ENCODE measurements at places on chromosomes 11 and 22.

DNA sequence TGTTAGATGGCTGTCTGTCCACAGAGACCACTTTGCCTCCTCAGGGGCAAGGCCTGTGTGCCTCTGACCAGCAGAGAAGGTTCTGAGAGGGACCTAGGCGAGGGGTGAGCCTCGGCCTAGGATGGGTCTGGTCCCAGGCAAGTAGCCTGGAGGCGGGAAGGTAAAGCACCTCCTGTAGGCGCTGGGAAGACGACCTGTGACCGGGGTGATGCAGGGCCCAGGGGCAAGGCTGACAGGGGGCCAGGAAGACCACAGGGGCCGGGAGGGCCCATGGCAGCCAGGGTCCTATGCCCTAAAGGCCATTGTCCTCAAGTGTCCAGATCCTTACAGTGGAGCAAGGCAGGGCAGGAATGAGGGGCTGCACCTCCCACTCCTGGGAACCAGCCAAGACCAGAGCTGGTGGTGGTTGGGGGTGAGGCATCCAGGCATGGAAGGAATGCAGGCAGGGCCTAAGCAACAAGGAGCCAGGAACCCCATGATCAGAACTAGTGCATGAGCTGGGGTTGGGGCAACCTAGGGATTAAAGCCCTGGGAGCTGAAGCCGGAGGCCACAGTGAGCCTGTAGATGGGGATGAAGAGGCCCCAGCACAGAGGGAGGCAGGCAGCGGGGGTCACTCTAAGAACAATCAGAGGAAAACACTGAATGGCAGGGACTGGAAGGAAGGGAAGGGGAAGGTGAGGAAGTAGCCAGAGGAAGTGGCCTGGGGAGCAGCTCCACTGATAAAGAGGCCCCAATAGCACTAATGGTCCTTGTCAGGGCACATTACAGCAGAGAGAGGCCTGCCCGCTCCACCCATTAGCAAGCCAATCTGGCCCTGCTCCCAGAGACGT, 32.9 kb upstream of the KLHL35 start:
- no peak for DNase-seq

DNA sequence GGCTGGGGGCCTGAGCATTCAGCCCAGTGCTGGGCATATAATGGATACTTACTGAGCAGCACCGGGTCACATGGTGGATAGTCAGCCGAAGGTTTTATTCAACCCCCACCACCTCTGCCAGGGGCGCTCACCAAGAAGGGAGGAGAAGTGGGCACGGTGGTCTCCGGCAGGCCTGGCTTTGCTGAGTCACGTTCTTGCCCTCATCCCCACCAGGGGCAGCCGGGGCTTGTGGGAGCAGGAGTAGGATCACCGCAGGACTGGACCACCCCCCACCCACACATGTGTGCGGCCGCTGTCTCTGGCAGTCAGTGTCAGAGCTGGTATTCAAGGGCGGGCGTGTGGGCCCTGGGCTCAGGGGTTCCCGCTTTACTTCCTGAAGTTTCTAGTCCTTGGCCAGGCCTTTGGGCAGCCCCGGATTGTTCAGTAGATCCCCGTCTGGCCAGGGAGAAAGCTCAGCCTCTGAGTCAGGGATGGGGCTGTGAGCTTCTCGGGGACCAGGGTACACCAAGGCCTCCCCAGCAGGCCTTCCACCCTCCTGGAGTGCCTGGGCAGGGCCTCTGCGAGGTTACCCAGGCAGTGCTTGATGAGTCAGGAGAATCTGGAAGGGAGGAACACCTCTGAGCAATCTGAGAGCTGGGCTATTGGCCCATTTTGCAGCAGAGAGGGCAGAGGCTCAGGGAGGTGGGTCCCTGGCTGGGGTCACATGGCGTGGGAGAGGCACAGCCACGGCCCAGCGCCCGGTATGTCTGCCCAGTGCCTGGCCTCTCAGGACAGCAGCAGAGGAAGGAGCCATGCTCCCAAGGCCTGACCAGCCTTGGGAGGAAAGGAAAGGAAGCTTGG, 60.6 kb downstream of the RTL6 start:
- DNase-seq = no peak

DNA sequence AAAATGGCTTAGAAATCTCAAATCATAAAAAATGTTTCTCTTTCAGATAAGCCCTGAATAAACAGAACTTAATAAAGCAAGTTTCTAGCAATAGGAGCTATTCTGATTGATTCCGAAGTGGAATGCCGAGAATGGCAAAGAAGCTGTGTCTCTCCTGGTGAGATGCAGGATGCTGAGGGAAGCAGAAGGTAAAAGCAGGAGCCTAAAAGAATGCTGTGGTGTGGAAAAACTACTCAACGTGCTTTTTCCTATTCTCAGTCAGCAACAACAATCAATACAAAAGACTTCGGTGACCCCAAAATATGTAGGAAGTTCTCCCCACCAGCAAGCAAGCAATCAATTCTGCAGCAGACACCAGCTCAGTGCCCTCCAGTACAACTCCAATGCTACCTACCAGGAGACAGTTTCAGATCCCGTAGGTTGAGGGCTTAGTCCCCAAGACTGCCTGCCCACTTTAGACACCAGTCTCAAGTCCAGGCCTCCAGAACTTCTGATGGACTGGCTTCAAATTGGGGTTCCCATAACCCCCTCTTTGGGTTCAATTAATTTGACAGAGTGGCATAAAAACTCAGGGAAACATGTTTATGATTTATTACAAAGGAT, 6.6 kb downstream of the CTSC start:
- no peak for DNase-seq

DNA sequence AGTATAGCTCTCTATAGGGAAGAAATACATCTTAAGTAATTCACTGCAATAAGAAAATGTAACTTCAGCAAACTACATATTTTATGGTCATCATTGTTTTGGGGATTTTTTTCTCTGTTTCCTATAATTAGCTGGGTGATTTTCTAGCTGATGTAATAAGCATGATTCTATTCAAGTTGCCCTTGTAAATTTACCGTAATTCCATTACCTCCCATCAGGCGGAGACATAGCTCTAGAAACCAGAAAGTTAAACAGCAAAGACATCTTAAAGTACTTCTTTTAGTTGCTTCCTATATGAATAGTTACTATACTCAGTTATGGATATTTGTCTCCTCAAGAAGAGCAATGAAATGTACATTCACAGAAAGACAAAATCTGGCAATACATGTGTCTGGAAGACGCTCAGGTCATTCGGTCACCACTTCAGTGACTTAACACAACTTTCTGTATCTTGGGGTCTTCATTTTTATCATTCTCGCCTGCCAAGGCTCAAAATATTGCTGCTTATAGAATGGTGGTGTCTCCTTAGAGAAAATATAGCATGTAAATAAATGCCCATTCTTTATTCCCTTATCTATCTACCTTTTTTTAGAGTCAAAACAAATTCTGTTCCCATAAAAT, 239.9 kb upstream of the ZC3H12C start:
- DNase-seq = no peak

- DNase-seq = no peak
Observed at GRCh38 chr11:116234989-116235568, 537.7 kb downstream of the BUD13 start.

All from stimulated activated CD8-positive, alpha-beta memory T cell treated with anti-CD3 and anti-CD28 coated beads, Interleukin-7, amount 100 ng/mL, for 1 hour (primary cell).